ENCODE measurements at places on chromosomes 16 and 17.

- DNase-seq = no peak
Measured at GRCh38 chr17:66726371-66726770, 108.5 kb upstream of the CACNG5 start.

- DNase-seq = no peak
Measured at GRCh38 chr17:65930140-65930730, 261.7 kb downstream of the CEP112 start.

DNA sequence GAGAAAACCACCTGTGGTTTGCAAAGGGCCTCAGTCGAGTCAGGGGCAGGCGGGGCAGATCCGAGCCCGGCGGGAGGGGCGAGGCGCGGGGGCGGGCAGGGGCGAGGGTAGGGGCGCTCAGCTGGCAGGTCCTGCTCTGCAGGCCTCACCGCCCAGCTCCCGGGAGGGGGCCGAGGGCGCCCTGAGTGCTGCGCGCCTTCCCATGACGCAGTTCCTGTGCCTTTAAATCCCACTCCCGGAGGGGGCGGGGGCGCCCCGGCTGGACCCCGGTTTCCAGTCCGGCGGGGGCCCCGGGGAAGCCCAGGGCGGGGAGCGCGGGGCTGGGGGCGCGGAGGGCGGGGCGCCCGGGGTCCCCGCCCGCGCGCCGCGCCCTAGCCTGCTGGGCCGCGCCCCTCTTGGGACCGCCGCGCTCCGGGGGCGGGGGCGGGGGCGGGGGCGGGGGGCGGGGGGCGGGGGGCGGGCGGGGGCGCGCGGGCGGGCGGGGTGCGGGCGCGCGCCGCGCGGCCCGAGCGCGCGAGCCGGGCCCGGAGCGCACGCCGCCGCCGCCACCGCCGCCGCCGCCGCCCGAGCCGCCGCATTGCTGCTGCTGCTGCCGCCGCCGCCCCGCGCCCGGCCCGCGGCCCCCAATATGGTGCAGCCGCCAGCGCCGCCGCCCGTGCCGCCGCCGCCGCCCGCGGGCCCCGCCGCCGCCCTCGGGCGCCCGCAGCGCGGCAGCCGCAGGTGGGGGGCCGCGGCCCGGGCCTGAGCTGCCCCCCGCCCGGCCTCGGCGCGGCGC lies at the start of gene JPH3:
Gene JPH3, plus strand, starts transcription at position 508 of the 775 bp plus-strand sequence. CDS start 639 bp downstream, outside the sequence.
- DNase-seq = no peak

DNA sequence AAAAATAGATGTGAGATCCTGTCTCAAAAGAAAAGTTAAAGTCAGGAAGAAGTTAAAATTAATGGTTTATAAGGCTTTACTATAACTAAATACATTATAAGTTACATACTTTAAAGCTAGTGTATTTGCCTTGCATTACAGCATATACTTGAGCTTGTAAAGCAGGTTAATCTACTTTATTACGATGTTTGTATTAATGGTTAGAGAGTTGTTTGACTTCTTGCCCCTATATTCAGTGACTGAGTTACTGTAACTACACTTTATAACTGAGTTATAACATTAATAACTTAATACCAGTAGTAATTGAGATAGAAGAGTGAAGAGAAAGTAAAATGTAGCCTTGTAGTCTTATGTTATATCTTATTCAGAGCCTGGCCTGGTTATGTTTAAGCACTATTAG lies 22.9 kb downstream of the CLTC start:
- no peak for DNase-seq

GRCh38 chr17:45408611-45409421 lies 23.9 kb downstream of the ARHGAP27 start:
- no peak for DNase-seq

- peak; percentile 63 for DNase-seq
Measured at GRCh38 chr17:77416105-77416713, 275.4 kb downstream of the SEC14L1 start.

- DNase-seq = no peak
Measured at GRCh38 chr17:80918731-80919130, 72.9 kb upstream of the CHMP6 start.

- no peak for DNase-seq
Measured at GRCh38 chr17:13070732-13071131, 52.9 kb upstream of the ELAC2 start.

DNA sequence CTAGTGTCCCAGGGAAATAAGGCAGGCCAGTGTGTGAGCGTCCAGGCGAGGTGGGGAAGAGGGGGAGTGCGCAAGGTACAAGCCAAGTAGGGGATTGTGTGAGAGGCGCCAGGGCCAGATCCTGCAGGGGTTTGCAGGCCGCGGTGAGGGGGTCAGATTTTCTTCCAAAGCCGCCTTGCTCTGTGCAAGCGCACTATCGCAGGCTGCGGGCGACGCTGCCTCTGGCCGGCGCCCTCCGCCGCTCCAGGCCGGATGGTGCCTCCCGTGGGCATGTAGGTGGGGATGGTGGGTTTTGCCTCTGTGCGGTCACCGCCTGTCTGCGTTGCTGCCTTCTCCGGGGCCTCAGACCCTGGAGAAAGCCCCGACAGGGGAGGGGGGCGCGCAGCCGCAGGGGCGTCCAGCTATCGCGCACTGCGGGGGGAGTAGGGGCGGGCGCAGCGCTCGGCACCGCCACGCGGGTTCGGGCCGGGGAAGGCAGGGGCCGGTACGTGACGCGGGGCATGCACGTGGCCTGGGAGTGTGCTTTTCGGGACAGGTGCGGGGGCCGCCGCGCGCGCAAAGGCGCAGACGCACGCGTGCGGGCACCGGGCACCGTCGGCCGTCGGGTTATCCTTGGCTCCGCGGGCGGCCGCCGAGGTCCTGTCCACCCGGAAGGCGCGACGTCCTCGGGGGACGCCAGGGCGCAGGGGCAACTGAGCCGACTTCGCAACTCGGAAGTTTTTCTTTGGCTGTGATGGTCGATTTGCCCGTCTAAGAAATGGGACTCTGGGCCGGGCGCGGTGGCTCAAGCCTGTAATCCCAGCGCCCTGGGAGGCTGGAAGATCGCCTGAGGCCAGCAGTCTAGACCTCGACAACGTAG lies 1.1 kb upstream of the HAPSTR1 start:
- DNase-seq = peak; percentile 54

- DNase-seq = no peak
Measured at GRCh38 chr17:15431196-15431595, 36.2 kb downstream of the CDRT4 start.

DNA sequence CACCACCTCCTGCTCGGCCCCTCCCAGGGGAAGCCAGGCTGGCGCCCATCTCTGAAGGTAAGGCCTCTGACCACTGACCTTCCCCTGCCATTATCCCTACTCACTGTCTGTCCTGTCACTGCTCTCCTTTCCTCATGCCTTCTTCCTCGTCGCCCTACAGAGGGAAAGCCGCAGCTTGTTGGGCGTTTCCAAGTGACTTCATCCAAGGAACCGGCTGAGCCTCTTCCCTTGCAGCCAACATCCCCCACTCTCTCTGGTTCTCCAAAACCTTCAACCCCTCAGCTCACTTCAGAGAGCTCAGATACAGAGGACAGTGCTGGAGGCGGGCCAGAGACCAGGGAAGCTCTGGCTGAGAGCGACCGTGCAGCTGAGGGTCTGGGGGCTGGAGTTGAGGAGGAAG lies 3.0 kb downstream of the COA3 start:
- DNase-seq = no peak

DNA sequence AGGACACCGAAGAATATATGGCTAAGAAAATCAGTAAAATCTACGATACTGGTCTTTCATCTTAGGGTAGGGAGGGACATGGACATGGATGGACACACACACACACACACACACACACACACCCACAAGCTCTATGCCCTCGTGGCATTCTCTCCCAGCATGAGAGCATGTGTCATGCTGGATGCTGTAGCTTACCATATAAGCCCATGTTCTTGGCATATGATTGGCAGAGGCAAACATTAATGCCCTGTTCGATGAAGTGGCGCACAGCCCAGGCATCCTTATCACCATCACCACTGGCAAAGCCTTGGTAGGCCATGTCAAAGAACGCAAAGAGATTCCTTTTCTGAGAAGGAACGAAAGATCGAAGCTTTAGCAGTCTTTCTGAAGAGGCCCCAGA lies 17.6 kb downstream of the GOT2 start:
- no peak for DNase-seq

- DNase-seq = no peak
Measured at GRCh38 chr16:3536271-3536731, 35.5 kb downstream of the CLUAP1 start.

DNA sequence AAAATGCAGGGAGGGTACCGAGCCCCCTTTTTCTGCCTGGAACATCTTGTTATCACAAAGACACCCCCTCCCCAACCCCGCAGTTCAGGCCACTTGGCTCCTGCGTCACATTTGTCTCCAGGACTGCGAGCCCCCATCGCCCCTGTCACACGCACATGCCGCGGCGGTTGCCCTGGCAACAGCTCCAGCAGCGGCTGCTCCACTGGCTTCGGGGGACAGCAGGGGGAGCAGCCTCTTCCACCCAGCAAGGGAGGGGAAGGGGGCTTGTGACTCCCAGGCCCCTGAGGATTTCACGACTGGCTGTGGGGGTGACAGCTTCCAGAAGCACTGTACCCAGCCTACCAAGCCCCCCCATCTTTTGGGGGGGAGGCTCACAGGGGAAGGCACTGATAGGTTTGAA lies 2.6 kb downstream of the BAIAP3 start:
- DNase-seq = no peak

DNA sequence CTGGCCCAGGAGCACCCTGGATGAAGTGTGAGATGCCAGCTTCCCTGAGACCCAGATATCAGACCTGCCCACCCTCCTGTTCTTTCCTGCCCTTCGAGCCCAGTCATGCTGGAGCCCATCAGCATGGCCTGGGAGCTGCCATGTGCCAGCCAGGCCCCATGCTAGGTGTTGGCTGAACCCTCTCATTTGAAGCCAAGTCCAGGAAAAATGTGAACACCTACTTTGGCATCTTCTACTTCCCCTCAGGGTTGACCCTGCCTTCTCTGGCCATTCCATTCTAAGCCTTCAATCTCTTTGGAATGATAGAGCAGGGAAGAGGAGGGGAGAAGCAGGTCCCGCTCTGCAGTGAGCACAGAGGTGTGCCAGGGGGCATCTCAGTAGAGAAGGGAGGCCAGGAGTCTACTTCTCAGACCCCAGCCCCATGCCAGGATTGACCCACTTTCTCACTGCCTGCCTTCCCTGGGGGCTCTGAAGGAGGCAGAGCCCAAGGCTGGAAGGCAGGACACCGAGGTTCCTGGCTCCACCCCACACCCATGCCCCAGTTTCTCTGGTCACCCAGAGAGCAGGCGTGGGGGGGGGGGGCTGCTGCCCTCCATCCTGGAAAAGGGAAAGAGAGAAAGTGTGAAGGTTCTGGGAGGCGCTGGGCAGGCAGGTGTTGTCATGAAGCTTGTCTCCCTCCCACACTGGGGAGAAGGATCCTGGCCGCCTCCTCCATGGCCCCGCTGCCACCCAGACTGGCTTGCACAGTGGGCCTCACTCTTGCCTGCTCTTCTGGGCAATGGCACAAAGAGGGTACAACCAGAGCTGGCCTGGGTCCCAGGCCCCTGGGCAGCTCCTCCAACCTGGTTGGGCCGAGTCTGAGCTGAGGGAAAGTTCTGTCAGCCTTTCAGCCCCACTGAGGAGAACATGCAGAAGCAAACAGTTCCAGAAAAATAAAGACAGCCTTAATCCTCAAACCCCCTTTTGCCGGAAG lies 9.3 kb downstream of the HDAC5 start:
- no peak for DNase-seq

DNA sequence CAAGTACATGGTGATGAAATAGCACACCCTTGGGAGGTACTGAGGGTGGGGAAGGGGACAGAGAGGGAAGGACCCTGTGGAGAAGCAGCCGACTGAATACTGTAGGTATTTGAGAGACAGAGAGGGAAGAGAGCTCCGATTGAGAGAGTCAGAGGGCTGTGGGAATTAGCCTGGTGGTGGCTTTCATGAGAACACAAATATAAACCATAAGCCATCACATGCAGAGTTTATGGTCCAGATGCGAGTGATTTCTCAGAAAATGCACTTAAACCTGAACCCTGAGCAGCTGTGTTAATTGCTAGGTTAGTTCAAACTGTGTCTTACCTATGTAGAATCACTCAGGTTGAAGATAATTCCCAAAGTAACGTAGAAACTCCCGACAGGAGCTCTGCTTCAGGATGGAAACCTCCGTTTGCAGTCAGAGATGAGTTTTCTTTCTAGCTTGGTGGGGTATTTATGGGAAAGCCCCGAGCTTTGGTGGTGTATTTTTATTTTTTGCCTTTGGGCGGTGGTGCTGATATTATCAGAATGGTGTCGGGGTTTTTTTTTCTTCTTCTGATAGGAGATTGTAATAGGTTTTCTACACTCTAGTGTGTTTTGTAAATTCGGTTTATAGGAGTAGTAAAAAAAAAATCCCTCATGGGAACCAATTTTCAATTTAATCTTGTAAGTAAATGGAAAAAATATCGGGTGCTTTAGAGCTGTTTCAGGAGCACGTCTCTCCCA lies 184.9 kb upstream of the CACNG5 start:
- no peak for DNase-seq

DNA sequence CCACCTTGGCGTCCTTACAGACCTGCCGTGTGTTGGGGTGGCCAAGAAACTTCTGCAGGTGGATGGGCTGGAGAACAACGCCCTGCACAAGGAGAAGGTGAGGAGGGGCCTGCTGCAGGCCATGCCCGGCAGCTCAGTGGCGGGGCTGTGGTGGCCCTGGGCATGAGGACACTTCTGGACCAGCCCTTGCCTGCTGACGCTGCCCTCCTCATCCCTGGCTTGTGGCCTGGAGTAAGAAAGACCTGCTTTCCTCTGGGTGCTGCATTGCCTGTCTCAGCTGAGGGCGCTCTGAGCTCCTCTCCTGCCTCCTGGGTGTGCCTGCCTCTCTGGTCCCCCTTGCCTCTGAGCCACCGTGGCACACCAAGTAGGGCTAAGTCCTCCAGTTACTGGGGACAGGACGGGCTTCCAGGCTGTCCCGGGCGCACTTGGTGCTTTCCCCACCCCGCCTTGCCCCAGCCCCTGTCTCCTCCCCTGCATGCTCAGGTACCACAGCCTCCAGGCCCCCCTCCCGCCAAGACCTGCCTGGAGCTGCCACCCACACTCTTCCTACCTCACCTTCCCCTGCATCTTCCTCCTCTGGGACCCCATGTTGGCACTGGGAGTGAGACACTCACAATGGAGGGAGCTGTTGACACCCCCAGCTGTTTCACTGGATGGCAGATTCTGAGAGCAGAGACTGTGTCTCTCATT lies 8.7 kb downstream of the ENDOV start:
- DNase-seq = no peak

GRCh38 chr16:86093801-86094750 lies 195.1 kb downstream of the IRF8 start:
- DNase-seq = no peak

DNA sequence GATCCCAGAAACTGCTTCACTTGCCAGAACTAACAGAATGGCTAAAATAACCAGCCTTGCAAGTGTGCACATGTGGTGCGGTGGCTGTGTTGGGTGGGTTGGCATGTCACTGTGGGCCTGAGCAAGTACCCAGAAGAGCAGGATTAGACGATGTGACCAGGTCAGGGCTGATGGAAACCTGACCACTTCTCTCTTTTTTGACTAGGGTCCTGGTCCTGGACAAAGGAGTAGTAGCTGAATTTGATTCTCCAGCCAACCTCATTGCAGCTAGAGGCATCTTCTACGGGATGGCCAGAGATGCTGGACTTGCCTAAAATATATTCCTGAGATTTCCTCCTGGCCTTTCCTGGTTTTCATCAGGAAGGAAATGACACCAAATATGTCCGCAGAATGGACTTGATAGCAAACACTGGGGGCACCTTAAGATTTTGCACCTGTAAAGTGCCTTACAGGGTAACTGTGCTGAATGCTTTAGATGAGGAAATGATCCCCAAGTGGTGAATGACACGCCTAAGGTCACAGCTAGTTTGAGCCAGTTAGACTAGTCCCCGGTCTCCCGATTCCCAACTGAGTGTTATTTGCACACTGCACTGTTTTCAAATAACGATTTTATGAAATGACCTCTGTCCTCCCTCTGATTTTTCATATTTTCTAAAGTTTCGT lies 16.7 kb downstream of the ANKRD40 start:
- DNase-seq = no peak
